WTC11 (cell line): ENCODE measurements at places on chromosomes 6 and 20.

GRCh38 chr6:19472153-19472552 is 365.0 kb upstream of the ID4 start:
- no peak for DNase-seq

GRCh38 chr6:169083508-169083874 is 170.2 kb downstream of the THBS2 start:
- DNase-seq = no peak

GRCh38 chr6:30037182-30037788 is 23.8 kb upstream of the POLR1H start:
- no peak for DNase-seq

- DNase-seq = no peak
Measured at GRCh38 chr6:75217193-75217592, 11.3 kb upstream of the COL12A1 start.
